ENCODE measurements at places on chromosomes 3 and 15. TPM values are rescaled to one million over a fixed set of nuclear protein-coding genes. Genes with fewer than 3 reads are reported as not detected.

The GOLGA8G gene
- total RNA-seq: not detected

The IGSF11 gene
- total RNA-seq: 4.4 TPM

The OCA2 gene
- 0.11 TPM for total RNA-seq

The SERPINI2 gene
- not detected for total RNA-seq

The CMTM8 gene
- total RNA-seq: 11.7 TPM

The CAPN3 gene
- 0.47 TPM for total RNA-seq

The HTR3E gene
- total RNA-seq: not detected

The IL5RA gene
- not detected for total RNA-seq

The CASR gene
- not detected for total RNA-seq

The EXD1 gene
- total RNA-seq: not detected

The NPAP1 gene
- total RNA-seq: not detected

The RTP1 gene
- not detected for total RNA-seq

The SLCO2A1 gene
- total RNA-seq: 0.08 TPM

The ACAA1 gene
- total RNA-seq: 47.0 TPM

The PLOD2 gene
- 142 TPM for total RNA-seq

The CADPS gene
- total RNA-seq: not detected

The C3orf52 gene
- 12.5 TPM for total RNA-seq

The CIB2 gene
- 26.6 TPM for total RNA-seq

The CCR9 gene
- not detected for total RNA-seq

The NGLY1 gene
- 19.6 TPM for total RNA-seq

The CDHR4 gene
- total RNA-seq: 0.23 TPM

The GRAMD2A gene
- not detected for total RNA-seq

The STX19 gene
- not detected for total RNA-seq

The TM4SF18 gene
- 39.5 TPM for total RNA-seq

The SMAD6 gene
- total RNA-seq: 20.7 TPM

The HGD gene
- total RNA-seq: 19.2 TPM

The LRRC57 gene
- 13.9 TPM for total RNA-seq
